ENCODE measurements at places on chromosomes 1 and 21.

DNA sequence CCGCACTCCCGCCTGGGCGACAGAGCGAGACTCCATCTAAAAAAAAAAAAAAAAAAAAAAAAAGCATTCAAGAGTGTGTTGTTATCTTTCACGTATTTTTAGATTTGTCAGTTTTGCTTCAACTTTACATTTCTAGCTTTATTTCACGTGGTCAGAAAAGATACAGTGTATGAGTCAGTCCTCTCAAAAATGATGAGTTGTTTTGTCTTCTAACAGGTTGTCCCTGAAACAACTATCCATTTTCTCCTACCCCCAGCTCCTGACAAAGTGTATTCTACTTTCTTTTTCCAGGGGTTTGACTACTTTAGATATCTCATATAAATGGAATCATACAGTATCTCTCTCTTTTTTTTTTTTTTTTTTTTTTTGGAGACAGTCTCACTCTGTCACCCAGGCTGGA lies 5.5 kb upstream of the ZNF695 start:
- DNase-seq, result no peak

DNA sequence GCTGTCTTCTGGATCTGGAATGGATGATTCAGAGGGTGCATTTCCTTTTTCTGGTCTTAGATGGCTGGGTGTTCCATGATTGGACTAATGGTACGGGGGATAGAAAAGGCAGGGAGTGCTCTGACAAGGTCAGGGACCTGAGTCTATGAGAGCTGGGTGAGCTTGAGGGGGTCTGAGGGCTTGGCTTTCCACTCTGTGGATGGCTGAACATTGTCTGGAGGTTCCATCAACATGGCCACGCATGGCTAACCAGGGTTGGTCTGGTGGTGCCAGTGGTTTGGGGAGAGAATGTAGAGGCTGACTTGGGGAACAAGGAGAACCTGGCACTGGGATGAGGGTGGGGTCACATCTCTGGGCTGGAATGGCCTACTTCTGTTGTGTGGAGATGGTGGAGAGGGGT lies 41.5 kb upstream of the TSPAN2 start:
- no peak for DNase-seq

DNA sequence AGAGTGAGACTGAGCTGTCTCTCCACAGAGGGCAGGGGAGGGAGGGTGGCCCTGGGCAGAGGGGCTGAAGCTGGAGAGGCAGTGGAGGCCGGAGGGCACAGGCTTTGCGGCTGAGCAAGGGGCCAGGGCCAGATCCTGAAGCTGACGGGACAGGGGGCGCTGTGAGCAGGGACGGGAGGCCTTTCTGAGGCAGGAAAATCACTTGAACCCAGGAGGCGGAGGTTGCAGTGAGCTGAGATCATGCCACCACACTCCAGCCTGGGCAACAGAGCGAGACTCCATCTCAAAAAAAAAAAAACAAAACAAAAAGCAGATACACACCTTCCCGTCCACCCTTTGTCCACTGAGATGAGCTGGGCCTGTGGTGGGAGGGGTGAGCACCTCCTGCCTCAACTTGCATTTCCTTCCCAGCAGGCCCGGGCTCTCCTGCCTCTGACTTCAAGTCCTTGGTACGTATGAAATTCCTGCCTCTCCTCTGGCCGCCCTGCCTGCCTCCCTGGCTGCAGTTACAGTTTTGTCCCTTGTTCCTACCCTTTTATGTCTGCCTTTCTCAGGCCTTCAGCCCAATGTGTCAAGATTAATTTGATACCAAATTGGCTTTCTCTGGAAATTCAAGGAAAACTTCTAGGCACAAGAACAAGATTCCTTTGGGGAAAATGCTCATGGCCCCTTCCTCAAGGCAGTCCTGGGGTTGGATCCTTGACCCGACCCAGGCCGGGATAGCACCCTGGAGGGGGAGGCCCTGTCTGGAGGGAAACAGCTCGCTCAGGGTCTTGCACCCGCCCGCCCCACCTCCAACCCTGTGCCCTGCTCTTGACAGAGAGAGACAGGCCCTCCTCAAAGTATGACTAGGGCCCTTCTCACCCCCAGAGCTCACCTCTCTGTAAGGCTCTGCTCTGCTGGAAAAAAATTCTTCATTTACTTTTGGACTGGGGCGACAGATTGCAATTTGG lies 11.2 kb upstream of the ADAMTSL4 start:
- no peak for DNase-seq

DNA sequence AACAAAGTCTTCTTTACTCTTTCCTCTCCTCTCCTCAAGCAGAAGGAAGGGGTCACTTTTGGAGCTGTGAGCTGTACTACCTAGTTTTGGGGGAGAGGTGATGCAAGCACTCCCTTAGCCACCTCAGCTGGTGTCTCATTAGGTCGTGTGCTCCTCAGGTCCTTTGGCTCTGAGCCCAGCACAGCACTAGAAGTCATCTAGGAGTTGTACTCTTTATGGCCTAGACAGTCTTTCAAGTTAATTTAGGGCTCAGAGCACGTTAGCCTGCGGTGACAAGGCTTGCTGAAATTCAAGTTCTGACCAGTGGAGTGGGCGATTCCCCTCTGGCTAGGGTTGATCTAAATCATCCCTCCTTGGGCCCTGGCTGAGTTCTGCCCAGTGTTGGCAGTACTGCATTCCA lies 48.0 kb upstream of the WDR26 start:
- no peak for DNase-seq

DNA sequence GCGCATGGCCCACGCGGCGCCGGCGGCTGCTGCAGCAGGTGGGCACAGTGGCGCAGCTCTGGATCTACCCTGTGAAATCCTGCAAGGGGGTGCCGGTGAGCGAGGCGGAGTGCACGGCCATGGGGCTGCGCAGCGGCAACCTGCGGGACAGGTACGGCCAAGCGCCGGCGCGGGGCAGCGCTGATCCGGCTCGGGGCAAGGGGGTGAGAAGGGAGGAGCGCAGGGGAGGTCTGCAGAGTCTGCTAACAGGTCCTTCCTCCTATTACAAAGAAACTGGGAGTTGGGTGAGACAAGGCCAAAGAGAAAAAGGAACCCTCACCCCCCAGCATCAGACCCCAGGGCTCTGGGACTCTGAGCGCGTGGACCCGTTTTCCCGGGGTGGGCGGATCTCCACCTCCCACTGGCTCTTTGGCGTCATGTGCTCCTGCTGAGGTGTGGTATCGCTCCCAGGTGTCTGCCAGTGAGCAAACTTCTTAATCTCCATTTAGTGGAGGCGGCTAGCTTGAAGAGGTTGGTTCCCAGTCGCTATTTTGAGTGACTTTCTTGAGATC lies 431 bp downstream of the MTARC1 start:
- DNase-seq, result peak; percentile 85

GRCh38 chr1:15282038-15282437 lies 35.0 kb downstream of the FHAD1 start:
- no peak for DNase-seq

DNA sequence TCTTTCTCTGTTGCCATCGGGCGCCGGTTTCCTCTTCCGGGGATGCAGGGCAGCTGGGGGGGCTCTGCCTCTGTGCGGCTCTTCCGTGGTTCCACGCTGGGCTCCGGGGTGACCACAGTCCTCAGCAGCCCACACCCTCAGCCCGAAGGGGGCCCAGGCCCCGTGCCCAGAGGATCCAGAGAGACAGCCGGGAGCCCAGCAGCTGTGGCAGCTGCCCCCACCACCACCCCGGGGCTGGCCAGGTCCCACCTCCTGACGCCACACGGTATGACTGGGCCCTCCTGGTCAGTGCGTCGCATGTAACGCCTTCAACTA lies 172.2 kb downstream of the PRDM16 start:
- DNase-seq, result no peak

- DNase-seq, result no peak
These were observed 107.2 kb downstream of the SIM2 start for GRCh38 chr21:36806103-36806502.

GRCh38 chr1:177589166-177589565 lies 380.7 kb downstream of the SEC16B start:
- no peak for DNase-seq
